ENCODE measurements at places on chromosomes 7 and 10. TPM values are rescaled to one million over a fixed set of nuclear protein-coding genes. Genes with fewer than 3 reads are reported as not detected.
A peak's percentile ranks its signal among the peaks of the same experiment; 100 is the strongest.

The MEST gene
- total RNA-seq, result 1.1 TPM

The MYO1G gene
- under 0.01 TPM for total RNA-seq

- DNase-seq, result no peak
Measured at GRCh38 chr7:33038639-33039038, 23.9 kb downstream of the NT5C3A start.

GRCh38 chr10:13877154-13877909 lies 290.6 kb downstream of the PRPF18 start:
- peak; percentile 39 for DNase-seq

The AGAP5 gene
- total RNA-seq, result 1.8 TPM

- DNase-seq, result no peak
Measured at GRCh38 chr10:14821635-14822375, 16.0 kb downstream of the CDNF start.

- DNase-seq, result no peak
Measured at GRCh38 chr10:124971276-124971675, 29.4 kb downstream of the ZRANB1 start.

DNA sequence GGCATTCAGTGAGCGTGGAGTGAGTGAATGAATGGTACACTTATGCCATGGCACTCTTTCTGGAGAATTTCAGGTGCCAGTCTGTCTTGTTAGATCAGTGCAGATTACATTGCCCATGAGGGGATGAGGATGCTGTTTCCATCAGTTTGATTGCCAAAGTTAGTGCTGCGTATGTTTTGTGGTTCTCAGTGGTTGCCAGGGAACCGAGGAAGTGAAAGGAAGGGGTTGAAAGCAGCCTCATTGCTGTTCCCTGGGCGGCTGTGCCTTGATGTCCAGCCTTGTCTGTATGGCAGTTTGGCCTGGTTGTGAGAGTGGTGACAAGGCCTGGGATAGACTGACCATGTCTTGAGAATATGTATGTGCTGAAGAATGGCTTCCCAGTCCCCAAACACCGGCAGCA lies 30.2 kb downstream of the WBP1L start:
- peak; percentile 91 for DNase-seq

The EPHB6 gene
- total RNA-seq, result under 0.01 TPM

DNA sequence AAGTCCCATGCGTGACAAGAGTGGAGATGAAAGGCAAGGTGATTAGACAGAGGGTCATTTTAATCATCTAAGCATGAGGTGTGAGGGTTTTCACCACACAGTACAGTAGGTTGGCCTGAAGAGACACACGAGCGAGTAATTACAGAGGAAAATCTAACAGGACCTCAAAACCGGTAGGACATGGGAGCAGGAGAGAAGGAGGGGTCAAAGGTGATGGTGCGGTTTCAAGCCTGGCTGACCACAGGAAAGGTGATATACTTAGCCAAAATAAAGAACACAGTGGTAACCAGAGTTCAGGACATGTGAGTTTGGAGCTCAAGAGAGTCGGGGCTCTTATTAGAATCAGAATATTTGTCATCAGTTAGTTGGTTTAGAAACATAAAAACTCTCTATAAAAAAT lies 20.0 kb downstream of the GLI3 start:
- no peak for DNase-seq

DNA sequence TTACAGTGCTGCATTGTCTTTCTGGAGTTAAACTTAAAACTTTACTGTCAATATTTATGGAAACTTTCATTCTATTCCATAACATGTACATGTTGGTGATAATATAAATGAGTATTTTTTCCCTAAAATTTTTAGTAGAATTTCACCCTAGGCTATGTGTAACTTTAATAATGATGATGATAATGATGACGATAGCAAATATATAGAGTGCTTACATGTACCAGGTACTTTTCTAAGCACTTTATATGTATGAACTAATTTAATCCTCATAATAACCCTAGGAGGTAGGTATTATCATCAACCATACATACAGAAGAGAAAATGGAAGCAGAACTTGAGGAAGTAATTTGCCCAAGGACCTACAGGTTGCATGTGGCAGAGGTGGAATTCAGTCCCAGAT lies 85.6 kb downstream of the LRRTM3 start:
- DNase-seq, result no peak

The CCM2 gene
- 47.5 TPM for total RNA-seq

- no peak for DNase-seq
Measured at GRCh38 chr10:73802276-73802991, 9.0 kb downstream of the NDST2 start.

The MRPL32 gene
- 47.9 TPM for total RNA-seq

- DNase-seq, result no peak
Measured at GRCh38 chr10:38093816-38094157, 350 bp upstream of the ZNF37A start.

DNA sequence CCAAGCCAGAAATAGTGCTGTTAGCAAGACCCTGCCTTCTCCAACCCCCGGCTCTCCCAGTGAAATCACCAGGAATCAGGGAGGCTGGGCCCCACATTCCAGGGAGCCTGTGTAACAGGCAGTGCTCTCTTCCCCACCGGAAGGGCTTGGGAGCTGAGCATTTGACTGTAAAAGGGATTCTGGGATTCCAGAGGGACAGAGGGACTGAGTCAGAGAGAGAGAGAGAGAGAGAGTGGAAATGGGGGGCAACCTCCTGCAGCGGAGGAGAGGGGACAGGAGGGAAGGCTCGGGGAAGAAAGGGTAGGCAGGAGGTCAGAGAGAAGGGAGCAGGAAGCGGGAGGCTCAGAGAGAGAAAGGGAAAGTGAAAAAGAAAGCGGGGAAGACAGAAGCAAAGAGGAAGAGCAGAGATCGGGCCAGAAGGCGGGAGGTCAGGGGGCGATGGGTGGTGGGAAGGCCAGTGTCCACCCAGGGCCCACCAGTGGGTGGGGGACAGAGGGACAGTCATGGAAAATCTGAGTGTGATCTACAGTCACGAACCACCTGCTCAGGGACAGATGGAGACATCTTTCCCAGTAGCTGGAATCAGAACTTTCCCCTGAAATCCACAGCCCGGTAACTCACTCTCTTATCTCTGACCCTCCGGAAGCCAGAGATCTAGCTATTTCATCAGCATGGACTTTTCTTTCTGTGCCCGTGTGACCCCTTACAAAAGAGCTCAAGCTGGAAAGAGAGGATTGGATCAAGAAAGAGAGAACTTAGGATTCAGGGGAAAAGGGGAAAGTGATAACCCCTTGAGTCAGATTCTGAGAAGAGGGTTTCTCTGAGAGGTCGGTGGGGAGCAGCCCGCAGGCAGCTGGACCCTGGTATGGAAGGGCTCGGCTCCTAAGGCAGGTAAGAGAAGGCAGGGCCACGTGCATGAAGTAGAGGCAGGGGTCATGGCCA lies 4.6 kb upstream of the SERPINE1 start:
- peak; percentile 85 for DNase-seq

The BMPR1A gene
- 0.65 TPM for total RNA-seq

The HTRA1 gene
- total RNA-seq, result 125 TPM

Data from lung microvascular endothelial cell (primary cell).